ENCODE measurements at places on chromosomes 5 and 9.

DNA sequence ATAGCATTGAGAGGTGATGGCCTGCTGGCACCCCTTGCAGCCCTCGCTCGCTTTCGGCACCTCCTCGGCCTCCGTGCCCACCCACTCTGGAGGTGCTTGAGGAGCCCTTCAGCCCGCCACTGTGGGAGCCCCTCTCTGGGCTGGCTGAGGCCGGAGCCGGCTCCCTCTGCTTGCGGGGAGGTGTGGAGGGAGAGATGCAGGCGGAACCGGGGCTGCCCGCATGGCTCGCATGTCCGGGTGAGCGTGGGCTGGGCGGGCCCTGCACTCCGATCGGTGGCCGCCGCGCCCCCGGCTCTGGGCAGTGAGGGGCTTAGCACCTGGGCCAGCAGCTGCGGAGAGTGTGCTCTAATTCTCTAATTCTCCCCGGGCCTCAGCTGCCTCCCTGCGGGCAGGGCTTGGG lies 101.1 kb downstream of the KIF4B start:
- DNase-seq = no peak

- no peak for DNase-seq
These were observed 6.2 kb upstream of the GSN start for GRCh38 chr9:121261755-121262154.

- DNase-seq = peak; percentile 74
These were observed 125.9 kb upstream of the ANKRD55 start for GRCh38 chr5:56358703-56359681.

- no peak for DNase-seq
These were observed 790 bp downstream of the PTAR1 start for GRCh38 chr9:69759021-69759420.

- DNase-seq = no peak
These were observed 95.3 kb upstream of the SLC28A3 start for GRCh38 chr9:84435902-84436301.

- no peak for DNase-seq
These were observed 203.8 kb downstream of the TSSK1B start for GRCh38 chr5:113230711-113231652.

DNA sequence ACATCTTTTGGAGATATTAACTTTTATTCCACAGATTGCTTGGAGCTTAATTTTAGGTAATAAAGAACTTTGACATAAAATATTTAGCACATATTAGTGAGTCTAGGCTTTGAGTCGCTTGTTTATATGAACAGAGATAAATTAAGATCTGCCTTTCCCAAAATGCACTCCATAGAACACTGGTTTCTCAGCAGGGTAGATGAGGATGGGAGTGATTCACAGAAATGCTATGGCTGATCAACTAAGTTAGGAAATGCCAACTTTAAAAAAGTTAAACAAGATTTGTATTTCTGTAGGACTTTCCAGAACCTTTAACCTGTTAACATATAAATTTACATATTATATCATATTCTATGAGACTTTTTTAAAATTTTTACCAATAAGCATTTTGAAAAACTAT lies 65.2 kb downstream of the STARD4 start:
- no peak for DNase-seq

DNA sequence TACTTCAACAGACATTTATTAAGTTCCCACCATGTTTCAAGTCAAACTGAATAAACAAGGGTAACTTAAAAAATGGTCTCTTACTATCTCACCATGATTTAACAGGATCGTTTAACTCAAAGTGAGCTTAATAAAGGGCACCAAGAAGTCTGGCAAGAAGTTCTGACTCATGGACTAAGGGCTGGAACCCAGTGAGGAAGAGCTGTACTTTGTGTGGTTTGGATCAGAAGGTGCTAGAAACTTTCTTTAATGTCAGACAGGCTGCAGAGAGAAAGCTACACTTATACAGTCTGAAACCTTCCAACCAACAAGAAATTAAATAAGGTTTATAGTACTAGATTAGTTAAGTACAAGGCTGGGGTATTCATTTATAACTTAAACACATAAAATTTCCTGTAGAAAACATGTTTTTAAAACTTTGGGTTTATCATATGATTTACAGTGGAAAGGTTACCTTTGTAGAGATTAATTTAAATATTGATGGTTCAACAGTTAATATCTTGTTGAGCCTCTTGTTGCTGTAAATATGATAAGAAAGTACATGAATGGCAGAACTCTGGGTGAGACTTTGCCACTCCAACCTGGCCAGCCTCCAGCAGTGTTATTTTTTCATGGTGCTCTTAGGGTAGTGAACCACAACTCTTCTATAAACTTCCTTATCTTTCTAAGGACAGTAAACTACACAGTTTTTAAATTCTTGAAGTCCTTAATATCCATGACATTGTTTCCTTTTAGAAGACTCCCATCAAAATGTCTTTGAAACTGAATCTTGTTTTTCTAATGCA lies 162.8 kb downstream of the MAN2A1 start:
- no peak for DNase-seq

DNA sequence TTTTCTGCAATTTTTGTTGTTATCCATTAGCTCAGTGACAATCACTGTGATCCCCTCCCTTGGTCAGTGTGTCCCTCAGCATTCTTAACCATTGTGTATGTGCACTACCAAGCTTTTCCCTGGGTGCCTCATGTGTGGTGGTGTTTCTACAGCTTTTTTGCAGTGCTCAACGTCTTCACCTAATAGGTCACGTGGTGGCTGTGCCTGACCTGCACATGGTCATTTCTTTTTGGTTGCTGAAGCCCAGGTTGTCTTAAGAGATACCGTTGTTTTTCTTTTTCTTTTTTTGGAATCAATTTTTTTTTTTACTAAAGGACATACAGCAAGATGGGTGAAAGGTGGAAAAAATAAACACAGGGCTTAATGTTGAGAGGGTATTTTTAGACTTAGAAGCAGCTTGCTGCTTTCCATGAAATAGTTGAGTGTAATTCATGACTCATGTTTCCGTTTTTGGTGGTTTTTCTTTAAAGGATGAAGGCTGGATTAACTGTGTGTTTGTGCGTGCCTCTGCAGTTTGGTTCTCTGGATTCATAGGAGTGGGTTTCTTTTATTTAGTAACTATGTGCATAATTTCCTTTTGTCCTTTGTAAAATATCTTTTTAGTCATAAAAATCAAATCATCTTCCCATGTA lies 22.2 kb downstream of the SH3GL2 start:
- DNase-seq = no peak

- DNase-seq = no peak
These were observed 28.3 kb upstream of the STOM start for GRCh38 chr9:121398374-121398773.

DNA sequence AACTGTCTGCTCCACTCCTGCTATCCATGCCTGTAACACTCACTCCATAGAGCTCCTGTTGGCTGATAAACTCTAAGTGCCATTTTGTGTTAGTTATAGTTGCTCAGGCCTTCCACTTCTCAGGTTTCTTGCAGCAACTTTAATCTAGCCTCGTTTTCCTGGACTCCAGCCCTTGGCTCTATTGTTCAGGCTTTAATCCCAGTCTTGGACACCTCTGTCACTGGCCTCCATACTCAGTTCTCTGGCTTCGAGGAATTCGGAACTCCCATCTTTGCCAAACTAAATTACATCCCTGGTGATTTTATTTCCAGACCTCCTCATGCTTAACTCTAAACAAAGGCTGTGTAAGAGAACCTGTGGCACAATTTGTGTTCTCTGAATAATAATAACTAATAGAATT lies 39.8 kb downstream of the EMB start:
- no peak for DNase-seq

All from LoVo (cell line).